Suprapubic skin (tissue), 4 donors: ENCODE measurements at places on chromosomes 3 and 15. TPM values are rescaled to one million over a fixed set of nuclear protein-coding genes. Genes with fewer than 3 reads are reported as not detected.

DNA sequence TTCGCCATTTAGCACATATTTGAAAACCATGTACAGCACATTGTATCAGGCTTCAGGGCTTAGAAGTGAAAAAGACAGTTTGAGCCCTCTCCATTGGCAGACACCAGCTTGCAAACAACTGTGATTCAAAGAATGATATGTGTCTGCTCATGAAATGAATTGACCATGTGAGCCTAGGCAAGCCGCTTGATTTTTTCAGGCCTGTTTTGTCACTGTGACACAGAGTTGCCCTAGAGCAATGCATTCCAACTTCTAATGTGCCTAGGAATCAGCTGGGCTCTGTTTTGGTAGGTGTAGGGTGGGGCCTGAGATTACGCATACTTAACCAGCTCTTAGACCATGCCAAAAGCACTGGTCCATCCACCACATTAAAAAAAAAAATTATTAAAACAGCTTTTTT is 53.0 kb downstream of the ATP2C1 start:
- no peak for DNase-seq

DNA sequence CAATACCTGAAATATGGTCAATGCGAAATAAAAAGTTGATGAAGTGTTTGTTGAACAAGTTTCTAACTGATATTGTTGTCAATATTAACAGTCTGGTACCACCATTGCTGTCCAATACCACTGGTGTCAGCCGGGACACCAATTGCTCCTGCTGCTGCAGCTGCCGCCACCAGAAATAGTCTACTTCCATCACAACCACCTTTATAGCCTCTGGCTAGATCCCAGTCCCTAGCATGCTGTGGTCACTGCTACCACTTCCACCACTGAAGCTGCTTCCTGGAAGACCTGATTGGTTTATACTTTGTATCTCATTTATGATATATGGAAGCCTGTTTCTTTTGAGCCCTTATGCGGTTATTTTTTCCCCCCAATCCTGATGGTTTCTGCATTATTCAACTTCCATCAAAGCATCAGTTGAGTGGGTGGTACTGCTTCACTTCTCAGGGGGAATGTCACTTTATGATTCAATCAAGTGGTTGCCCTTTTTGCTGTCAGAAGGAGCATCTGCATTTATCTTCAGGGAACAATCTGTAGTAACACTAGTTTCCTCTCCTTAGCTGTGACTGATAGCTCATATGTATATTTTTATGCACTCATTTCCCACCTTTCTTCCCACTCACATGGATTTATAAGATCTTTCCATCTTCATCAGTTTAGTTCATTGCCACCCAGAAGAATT is 11.7 kb downstream of the LNP1 start:
- DNase-seq = no peak

- no peak for DNase-seq
These were observed 6.3 kb downstream of the AEN start for GRCh38 chr15:88627463-88627862.

DNA sequence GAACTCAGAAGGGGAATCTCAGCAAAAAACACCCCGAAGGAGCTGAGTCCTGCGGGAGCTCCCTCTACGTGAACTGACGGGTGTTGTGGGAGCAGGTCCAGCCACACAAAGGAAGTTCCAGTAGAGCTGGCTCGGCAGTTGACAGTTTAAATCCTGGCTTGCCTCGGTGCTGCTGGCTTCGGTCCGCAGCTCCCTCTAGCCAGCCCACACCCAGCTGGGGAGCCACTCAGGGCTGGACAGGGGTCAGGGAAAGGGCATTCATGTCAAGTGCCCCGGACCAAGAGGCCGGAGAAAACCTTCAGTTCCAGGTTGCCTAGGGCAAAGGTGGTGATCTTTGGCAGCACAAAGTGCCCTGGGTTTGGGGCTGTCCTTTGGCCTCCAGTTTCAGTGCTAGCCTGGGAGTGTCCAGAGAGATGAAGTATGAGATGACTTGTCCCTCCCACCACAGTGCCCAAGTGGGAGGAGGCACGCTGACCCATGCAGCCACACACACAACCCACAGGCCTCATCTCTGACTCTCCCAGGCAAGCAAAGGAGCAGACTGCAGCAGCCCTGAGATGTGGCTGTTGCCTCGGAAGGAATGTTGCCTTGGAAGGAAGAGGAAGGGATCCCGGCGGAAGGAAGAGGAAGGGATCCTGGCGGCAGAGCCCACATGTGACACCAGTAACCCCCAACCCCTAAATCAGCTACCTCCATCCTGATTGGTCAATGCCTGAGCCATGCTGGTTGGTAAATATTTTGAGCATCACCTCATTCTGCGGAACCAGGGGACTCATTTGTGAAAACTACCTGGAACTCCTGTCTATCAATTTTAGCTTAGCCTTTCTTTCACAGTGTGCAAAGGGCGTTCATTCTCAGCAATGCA is 13.9 kb upstream of the ANPEP start:
- no peak for DNase-seq

- DNase-seq = peak; percentile 34
These were observed 128.9 kb downstream of the NSMCE3 start for GRCh38 chr15:29140475-29141307.

DNA sequence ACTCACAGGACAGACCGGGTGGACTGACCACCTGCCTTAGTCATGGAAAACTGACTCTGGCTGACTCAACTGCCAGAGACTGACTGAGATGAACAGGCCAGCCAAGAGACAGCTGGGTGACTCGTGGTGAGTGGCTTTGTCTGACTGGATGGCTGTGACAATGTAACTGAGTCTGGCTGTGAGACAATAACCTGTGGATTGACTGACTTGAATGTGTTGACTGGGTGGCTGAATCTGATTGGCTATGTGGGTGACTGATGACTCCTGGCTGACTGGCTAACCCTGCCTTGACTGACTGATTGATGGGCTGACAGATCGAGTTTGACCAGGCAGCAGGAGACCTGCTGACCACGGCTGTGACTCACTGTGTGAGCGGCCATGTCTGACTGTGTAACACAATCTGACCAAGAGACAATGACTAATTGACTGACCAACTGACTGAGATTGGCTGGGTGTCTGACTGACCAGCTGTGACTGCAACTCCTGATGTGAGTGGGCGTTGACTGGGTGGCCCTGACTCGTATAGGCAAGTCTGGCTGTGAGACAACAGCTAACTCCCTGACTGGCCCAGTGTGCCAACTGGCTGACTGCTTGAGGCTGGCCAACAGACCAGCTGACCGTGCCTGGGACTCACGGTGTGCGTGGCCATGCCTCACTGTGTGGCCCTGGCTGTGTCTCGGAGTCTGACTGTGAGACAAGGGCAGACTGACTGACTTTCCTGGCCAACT is 509.1 kb downstream of the SHQ1 start:
- peak; percentile 76 for DNase-seq

GRCh38 chr3:196513697-196514349 is 1.3 kb downstream of the SMCO1 start:
- no peak for DNase-seq

- no peak for DNase-seq
These were observed 735 bp downstream of the STIMATE start for GRCh38 chr3:52896613-52897012.

- no peak for DNase-seq
These were observed 19.8 kb downstream of the IQCF6 start for GRCh38 chr3:51759203-51759602.

GRCh38 chr3:46946416-46946815 is 30.1 kb downstream of the CCDC12 start:
- no peak for DNase-seq

- DNase-seq = no peak
These were observed 541.1 kb downstream of the MECOM start for GRCh38 chr3:169122416-169122815.

DNA sequence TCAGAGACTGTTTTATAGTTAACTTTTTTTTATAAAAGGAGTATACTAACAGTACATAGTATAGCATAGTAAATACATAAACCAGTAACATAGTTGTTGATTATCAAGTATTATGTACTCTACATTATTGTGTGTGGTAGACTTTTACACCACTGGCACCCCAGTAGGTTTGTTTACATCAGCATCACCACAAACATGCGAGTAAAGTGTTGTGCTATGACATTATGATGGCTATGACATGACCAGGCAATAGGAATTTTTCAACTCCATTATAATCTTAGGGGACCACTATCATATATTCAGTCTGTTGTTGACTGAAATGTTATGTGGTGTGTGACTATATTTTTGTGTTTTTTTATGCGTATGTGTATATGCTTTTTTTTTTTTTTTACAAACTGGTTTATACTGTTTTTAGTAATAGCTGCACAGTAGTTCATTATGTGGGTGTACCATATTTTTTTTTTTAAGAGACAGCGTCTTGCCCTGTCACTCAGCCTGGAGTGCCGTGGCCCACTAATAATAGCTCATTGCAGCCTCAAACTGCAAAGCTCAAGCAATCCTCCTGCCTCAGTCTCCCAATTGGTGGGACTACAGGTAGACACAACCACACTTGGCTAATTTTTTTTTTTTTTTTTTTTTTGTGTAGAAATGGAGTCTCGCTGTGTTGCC is 1.9 kb downstream of the CAPN7 start:
- no peak for DNase-seq

GRCh38 chr3:153158961-153159735 is 2.9 kb upstream of the RAP2B start:
- no peak for DNase-seq

DNA sequence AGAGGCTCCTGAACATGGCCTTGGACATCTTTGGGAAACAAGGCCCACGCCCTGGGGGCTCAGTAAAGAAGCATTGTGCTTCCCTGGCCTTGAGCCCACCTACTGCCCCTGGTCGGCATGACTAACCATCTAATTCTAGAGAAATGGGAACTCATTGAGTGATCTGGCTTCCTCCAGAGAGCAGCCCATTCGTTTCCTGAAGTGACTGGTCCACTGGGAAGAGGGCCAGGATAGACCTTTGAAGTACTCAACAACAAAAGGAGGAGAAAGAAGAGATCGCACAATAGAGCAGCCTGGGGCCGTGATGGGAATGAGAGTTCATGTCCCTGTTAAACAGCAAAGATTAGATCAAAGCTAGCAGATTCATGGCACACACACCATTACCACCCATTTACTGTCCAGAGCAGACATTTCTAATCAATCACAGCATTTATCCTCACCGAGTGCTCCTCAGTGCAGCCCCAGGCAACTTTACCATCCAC is 514.4 kb upstream of the PROK2 start:
- no peak for DNase-seq

GRCh38 chr3:81980596-81981494 is 219.4 kb upstream of the GBE1 start:
- DNase-seq = no peak

GRCh38 chr3:123302961-123303360 is 101.2 kb downstream of the SEC22A start:
- DNase-seq = no peak

DNA sequence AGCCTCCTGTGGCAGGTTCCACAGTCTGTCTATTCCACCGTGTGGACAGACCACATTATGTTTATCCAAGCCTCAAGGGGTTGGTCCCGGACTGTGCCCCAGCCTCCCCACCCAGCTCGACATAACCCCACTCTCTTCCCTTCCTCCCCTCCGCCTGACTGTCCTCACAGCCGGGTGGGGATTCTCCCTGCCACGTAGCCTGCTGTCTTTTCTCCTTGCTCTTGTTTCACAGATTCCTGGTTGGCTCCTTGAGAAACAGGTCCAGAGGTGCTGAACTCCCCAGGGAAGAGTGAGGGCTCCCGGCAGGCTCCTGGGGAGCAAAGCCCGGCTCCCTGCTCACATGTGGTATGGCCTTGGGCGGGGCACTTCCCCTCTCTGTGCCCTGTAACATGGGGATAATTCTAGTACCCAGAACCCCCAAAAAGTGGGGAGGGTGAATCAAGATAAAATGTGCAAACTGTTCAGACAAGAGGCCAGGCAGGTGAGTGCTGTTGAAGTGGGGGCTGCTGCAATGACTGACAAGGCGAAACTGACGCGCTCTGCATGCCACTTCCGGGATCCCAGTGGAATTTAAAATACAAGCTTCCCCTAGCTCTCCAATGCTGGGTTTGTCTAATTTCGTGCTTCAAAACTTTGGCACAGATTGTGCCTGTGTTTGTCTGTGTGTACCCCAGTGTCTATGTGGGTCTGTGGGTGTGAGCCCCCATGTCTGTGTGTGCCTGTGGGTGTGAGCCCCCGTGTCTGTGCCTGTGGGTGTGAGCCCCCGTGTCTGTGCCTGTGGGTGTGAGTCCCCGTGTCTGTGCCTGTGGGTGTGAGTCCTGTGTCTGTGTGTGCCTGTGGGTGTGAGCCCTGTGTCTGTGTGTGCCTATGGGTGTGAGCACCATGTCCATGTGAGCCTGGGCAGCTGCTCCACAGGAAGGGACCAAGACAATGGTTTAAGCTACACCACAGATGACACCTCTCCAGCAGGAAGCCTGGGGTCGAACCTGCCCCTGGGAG is 160.6 kb upstream of the IQSEC1 start:
- no peak for DNase-seq

DNA sequence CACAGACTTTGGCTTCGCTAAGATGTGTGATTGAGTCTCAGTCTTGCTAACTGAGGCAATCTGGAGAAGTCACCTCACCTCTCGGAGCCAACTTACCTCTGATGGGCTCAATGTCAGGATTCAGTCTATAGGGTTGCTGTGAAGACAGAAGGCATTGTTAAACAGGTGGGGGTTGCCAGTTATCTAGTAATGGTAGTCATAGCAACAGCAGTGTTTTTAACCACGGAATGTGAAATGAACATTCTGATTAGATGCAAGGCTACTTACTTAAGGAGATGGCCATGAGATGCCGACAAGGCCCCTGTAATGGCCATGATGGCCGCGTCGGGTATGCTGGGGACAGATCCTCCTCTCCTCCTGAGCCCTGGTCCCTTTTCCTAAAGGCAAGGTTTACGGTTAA is 243.1 kb downstream of the GABRG3 start:
- DNase-seq = no peak

DNA sequence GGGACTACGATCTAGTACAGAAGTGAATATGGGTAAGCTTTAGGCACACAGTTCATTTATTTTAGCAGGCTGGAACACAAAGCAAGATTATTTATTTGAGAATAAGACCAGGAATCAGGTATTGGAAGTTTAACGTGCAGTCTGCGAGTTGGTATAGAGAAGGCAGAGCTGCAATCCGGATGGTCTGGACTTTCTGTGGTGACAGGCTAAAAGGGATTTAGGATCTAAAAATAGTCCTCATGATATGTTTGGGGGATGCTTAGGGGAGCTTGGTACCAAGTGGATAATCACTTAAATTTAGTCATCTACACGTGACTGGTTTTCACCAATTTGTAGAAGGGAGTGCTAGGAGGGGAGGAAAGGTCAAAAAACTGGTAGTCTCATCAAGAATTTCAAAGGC is 119.4 kb downstream of the DLG1 start:
- no peak for DNase-seq

- no peak for DNase-seq
These were observed 45.8 kb downstream of the SMAD3 start for GRCh38 chr15:67110958-67111864.

Gene ALG1L2
- total RNA-seq = not detected

Gene ADAMTS17
- 12.3 TPM for total RNA-seq

Gene CKMT1A
- total RNA-seq = 33.5 TPM

Gene DBR1
- 13.3 TPM for total RNA-seq

Gene PSTPIP1
- 2.2 TPM for total RNA-seq

Gene EIF3J
- total RNA-seq = 57.6 TPM

Gene CLDN16
- total RNA-seq = 2.5 TPM

Gene ACOX2
- 12.2 TPM for total RNA-seq

Gene KCNMB2
- total RNA-seq = 0.42 TPM

Gene CCDC54
- not detected for total RNA-seq

Gene IL12A
- not detected for total RNA-seq

Gene DNASE1L3
- total RNA-seq = 4.1 TPM

Gene TRPM1
- 7.0 TPM for total RNA-seq

Gene CLSTN2
- total RNA-seq = 4.3 TPM

Gene GABRR3
- total RNA-seq = not detected
